ENCODE measurements at places on chromosomes 4 and X. TPM values are rescaled to one million over a fixed set of nuclear protein-coding genes. Genes with fewer than 3 reads are reported as not detected.

CLCN3 gene
- total RNA-seq, result 82.9 TPM

TEX13C gene
- total RNA-seq, result not detected

SPARCL1 gene
- total RNA-seq, result 4.0 TPM

SMIM10L2A gene
- under 0.01 TPM for total RNA-seq

SORBS2 gene
- total RNA-seq, result 103 TPM

CXorf49 gene
- not detected for total RNA-seq

SLC26A1 gene
- under 0.01 TPM for total RNA-seq

PRR32 gene
- not detected for total RNA-seq

FAT4 gene
- total RNA-seq, result 0.31 TPM

TEC gene
- total RNA-seq, result 1.2 TPM

SSX1 gene
- total RNA-seq, result under 0.01 TPM

EDA2R gene
- 3.1 TPM for total RNA-seq

NDP gene
- 0.69 TPM for total RNA-seq

GLRA3 gene
- total RNA-seq, result not detected

FAM199X gene
- total RNA-seq, result 23.1 TPM

SHROOM3 gene
- under 0.01 TPM for total RNA-seq

TENM3 gene
- total RNA-seq, result 28.3 TPM

BBS12 gene
- total RNA-seq, result 9.9 TPM

FAM184B gene
- total RNA-seq, result 2.5 TPM

PDLIM3 gene
- total RNA-seq, result 12.0 TPM

RIBC1 gene
- total RNA-seq, result 0.15 TPM

FGB gene
- not detected for total RNA-seq

PDE6B gene
- total RNA-seq, result 2.8 TPM

SLC25A43 gene
- total RNA-seq, result 23.9 TPM

DACH2 gene
- total RNA-seq, result under 0.01 TPM

ADH7 gene
- not detected for total RNA-seq

TCEAL2 gene
- not detected for total RNA-seq

OPRPN gene
- total RNA-seq, result not detected

POU3F4 gene
- not detected for total RNA-seq

DUX4 gene
- total RNA-seq, result not detected

MND1 gene
- total RNA-seq, result 5.2 TPM

DCHS2 gene
- not detected for total RNA-seq

NHS gene
- total RNA-seq, result 1.4 TPM

NPY5R gene
- not detected for total RNA-seq

SPANXD gene
- total RNA-seq, result not detected

SULT1B1 gene
- total RNA-seq, result not detected

LRAT gene
- 1.1 TPM for total RNA-seq

ENAM gene
- not detected for total RNA-seq

ZNF185 gene
- 0.33 TPM for total RNA-seq

NFKB1 gene
- 58.9 TPM for total RNA-seq

IL21 gene
- not detected for total RNA-seq

SERPINA7 gene
- not detected for total RNA-seq

DRP2 gene
- under 0.01 TPM for total RNA-seq

SPANXN2 gene
- total RNA-seq, result not detected

C4orf46 gene
- total RNA-seq, result 14.5 TPM

ETDA gene
- total RNA-seq, result not detected
